ENCODE measurements at places on chromosomes 1 and 21.
A peak's percentile ranks its signal among the peaks of the same experiment; 100 is the strongest.

GRCh38 chr1:244599937-244600350 is 53.0 kb upstream of the DESI2 start:
- no peak for DNase-seq

DNA sequence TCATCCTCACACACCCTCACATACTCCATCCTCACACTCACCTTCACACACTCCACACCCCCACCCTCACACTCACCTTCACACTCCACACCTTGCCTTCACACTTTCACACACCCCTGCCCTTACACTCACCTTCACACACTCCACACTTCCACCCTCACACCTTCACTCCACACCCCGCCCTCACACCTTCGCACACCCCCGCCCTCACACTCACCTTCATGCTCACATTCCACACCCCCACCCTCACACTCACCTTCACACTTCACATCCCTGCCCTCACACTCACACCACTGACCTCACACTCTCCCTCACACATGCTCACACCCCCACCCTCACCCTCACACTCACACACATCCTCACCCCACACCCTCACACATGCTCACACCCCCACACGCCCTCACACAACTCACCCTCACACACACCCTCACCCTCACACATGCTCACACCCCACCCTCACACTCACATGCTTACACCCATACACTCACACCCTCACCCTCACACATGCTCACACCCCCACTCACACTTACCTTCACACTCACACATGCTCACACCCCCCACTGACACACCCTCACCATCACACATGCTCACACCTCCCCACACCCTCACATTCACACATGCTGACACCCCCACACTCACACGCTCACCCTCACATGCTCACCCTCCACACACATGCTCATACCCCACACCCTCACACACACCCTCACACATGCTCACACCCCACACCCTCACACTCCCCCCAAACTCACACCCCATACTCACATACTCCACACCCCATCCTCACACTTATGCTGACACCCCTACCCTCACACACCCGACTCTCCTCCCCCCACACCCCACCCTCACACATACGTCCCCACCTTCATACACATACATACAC is 44.5 kb upstream of the EDN2 start:
- no peak for DNase-seq

DNA sequence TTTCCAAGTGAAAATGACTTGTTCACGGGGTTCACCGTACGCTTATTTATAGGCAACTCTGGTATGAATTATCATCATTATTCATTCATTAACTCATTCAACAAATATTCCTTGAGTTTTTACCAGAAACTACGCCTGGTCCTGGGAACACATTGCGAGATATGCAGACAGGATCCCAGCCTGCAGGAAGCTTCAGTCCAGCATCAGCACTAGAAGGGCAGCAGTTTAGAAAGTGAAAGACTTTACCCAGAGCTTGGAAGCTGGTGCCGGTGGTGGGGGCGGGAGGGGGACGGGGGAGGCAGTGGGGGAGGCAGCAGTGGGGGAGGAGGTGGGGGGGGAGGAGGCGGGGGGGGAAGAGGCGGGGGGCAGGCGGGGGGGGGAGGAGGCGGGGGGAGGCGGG is 55.9 kb downstream of the SETD4 start:
- no peak for DNase-seq

DNA sequence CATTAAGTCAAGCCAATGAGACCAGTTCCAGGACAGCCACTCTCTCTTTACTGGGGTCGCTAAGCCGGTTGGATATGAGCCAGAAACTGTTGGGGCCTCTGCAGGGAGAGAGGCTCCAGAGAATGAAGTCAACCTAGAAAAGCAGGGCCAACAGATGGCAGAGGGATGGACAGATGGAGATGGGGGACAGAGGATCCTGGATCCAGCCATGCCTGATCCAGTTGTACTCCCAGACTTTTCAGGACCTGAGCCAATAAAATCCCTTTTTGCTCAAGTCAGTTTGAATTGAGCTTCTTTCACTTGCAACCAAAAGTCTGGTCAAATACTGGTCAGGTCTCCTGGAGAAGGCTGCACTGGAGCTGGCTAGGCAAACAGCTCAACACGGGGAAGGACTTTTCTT is 2.2 kb downstream of the DHCR24 start:
- DNase-seq: no peak

- DNase-seq: no peak
These were observed 42.7 kb downstream of the SGIP1 start for GRCh38 chr1:66576645-66577044.

- DNase-seq: no peak
These were observed 5.5 kb downstream of the TSEN15 start for GRCh38 chr1:184056921-184057555.

DNA sequence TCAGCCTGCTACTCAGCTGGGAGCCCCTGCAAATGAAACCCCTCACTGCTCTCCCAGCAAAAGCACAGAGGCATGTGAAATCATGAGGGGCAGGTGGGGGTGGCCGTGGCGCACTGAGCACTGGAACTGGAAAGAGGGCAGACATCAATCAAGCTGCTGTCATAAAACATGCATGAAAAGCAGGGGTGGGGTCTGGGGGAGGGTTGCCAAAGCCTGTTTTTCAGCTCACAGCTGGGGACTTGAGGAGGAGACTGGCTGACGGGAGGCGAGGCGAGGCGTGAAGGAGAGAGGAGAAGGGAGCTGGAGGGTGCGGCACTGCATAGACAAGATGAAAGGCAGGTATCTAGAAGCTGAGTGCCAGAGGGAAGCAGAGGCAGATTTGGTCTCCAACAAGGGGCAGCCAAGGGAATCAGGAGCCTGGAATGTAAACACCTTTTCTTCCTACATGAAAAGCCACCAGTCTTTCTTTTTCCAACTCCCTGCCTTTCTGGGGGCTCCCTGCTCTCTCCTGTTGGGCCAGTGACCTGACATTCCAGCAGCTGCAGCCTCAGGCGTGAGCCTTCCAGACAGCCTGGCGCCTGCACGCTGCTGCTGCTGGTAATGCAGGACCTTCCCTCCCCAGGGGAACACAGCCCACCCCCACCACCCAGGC is 87.0 kb downstream of the NMNAT2 start:
- DNase-seq: peak; percentile 27

GRCh38 chr1:157301477-157302198 is 163.4 kb upstream of the ETV3 start:
- no peak for DNase-seq

- DNase-seq: no peak
These were observed 57.7 kb downstream of the SPATA6 start for GRCh38 chr1:48414264-48414663.

GRCh38 chr1:8701794-8702471 is 115.5 kb downstream of the RERE start:
- peak; percentile 68 for DNase-seq

- no peak for DNase-seq
These were observed 51.6 kb downstream of the GRIK3 start for GRCh38 chr1:36982709-36983108.

DNA sequence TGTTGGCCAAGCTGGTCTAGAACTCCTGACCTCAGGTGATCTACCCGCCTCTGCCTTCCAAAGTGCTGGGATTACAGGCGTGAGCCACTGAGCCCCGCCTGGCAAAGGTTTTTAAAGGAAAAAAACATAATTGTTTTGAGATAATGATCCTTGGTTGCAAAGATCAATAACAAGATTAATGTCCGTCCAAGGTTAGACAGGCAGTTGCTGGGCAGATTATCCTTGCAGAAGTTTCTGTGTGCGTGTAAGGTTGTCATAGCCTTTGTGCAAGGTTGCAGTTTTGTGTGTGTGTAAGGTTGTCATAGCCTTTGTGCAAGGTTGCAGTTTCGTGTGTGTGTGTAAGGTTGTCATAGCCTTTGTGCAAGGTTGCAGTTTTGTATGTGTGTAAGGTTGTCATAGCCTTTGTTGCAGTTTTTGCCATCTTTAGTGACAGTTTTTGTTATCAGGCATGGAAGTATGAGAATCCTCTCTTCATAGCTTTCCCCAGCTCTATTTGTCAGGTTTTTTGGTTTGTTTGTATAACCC is 3.6 kb downstream of the YBEY start:
- DNase-seq: no peak
